ENCODE measurements at places on chromosomes 11 and 22.

- DNase-seq: no peak
Measured at GRCh38 chr11:112797092-112797491, 164.1 kb upstream of the NCAM1 start.

- DNase-seq: no peak
Measured at GRCh38 chr22:36104988-36105387, 55.6 kb downstream of the APOL3 start.

GRCh38 chr11:70397336-70397982 is 870 bp upstream of the CTTN start:
- no peak for DNase-seq

DNA sequence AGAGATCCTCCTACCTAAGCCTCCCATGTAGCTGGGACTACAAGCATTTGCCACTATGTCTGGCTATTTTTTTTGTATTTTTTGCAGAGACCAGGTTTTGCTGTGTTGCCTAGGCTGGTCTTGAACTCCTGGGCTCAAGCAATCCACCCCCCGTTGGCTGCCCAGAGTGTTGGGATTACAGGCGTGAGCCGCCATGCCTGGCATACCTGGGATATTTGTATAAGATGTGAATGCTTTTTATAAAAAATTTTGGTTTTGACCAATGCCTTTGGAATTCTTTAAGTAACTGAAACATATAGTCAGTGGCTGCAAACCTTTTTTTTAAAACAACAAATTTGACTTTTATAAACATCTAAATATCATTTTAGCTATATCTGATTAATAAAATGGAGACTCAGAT is 42.4 kb downstream of the ADAMTS8 start:
- DNase-seq: no peak

- no peak for DNase-seq
Measured at GRCh38 chr22:45010532-45010900, 711 bp upstream of the PHF21B start.

GRCh38 chr11:91173701-91174100 is 950.9 kb upstream of the CHORDC1 start:
- no peak for DNase-seq

- DNase-seq: no peak
Measured at GRCh38 chr22:22045571-22046335, 63.2 kb upstream of the TOP3B start.

DNA sequence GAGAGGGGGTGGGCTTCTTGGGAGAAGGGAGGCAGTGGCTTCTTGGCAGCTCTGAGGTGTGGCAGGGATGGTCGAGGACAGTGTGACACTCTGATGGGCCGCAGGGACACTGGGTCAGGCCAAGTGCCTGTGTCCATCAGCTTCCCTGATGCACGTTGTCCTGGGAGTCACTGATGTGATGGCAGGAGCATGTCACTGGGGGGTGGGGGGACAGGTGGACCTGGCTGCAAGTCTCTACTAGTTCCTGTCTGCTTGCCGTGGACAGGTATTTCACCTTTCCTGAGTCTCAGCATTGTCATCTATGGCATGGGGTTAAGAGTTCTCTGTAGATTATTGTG is 592.9 kb downstream of the TBC1D22A start:
- DNase-seq: no peak

DNA sequence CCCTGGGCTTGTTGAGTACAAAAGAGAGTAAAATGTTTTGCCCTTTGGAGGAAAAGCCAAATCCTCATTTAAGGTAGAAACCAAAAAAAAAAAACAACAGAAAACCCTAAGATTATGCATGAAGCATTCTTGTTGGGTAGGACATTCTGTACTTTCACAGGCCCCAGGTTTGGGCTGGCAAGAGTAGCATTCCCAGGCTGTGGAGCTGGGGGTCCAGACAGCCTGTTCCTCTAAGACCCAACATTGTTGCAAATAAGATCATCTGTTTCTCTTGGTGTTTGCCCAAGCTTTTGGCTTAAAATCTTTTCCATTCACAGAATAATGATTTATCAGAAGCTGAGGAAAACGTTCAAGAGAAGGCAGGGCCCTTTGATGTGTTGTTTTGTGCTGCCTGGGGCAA is 123.8 kb downstream of the MICAL2 start:
- DNase-seq: no peak

- DNase-seq: no peak
Measured at GRCh38 chr11:13098063-13098462, 88.9 kb downstream of the RASSF10 start.

- no peak for DNase-seq
Measured at GRCh38 chr11:99822846-99823565, 802.3 kb downstream of the CNTN5 start.

DNA sequence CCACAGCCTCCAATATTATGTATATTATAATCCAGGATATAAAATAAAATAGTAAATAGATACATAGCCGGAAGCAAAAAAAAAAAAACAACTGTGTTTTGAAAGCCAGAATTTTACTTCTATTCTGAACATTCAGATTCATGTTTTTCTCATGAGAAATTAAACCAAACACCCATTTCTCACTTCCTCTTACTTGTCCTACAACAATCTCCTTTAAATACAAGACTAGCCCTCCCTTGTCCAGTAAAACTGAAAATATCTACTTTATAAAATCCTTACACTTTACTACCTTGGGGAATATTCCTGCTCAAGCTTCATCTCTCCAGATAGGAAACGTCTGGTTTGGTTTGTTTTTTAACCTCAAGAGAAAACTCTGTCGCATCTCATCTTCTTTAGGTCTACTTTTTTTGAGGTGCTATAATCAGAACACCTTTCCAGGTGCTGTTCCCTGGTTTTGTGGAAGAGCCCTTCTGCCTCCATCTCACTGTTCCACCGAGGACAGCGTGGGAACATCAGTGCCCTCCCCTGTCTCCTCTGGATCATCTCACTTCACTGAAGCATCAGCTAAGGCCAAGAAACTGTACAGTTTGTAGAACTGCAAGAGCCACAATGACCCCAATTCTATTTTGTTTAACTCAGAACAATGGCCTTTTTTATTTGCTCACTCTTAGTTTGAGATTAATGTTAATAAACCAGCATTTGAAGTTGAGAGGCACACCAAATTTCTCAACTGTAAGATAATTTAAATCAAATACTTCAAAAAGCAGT is 82.0 kb upstream of the ARHGAP32 start:
- no peak for DNase-seq

DNA sequence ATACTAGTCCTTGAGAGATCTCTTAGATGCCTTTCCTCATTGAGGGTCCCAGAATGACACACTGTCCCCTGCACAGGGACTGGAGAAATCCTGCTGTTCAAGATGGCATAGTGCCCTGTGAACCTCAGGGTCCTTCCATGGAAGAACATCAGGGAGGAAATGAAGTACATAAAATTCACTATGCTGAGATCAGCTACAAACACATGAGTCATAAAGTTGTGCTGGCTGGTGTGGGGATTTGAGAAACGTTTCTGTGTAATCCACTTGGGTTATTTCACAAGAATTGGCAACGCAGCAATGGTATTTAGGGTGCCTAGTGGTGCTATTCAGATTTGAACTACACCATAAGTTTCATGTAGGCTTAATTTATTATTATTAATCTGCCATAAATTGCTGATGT is 174.4 kb downstream of the MAML2 start:
- no peak for DNase-seq

- DNase-seq: no peak
Measured at GRCh38 chr11:69500285-69501120, 19.0 kb downstream of the LINC01488 start.

DNA sequence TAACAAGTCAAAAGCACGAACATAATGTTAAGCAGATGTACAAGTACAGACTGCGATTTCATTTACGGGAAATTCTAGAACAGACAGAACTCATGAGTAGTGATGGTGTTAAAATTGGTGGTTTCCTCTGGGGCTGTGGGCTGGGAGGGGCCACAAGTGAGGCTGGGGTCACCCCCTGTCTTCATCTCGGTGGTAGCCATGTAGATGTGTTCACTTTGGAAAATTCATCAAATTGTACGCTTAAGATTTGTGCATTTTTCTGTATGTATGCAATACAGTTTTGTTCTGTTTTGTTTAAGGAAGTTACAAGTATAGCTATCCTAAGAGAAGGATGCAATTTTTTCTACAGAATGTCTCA is 504 bp upstream of the ASCC2 start:
- DNase-seq: no peak

DNA sequence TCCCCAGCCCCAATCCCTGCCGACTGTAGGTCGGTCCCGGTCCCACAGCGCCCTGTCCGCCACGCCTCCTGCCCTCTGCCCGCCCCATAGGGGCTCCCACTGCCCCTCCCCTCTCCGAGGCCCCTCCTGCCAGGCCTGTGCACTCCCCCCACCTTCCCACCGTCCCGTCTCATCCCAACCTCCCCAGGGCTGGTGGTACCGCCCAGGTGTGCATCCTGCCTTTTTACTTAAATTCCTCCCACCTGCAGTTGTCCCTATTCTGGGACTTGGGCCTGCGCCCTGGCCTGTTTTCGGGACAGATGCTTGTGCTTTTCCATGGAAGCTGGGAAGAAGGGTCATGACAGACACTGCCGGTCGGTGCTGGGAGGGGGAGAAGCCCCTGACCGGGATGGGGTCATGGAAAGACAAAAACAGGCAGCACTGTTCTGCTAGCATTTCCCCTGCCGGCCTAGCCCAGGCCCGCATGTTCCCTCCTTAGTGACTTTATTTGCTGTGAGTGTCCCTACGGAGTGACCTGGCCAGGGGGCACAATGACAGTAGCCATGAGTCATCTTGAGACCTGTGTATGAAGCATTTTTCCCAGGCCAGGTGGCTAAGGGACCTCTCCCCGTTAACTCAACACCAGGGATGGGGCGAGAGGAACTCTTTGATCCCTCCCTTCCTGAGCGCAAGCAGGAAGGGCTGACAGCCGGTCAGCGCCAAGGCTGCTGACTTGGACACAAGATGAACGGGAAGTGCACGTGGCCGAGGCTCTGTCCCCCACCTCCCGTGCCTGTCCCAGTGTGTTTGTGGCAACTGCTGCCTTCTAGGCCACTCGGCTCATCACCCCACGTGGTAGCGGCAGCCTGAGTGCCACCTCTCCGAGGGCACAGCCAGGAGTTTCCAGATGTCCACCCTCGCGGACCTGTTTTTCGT is 7.1 kb downstream of the TBX1 start:
- no peak for DNase-seq

GRCh38 chr11:36155770-36156160 is 133.5 kb downstream of the COMMD9 start:
- DNase-seq: no peak
